IMR-90 (cell line): ENCODE measurements at places on chromosomes 4 and X. TPM values are rescaled to one million over a fixed set of nuclear protein-coding genes. Genes with fewer than 3 reads are reported as not detected.

Gene GAGE12E
- not detected in 2 replicates for total RNA-seq

Gene C4orf36
- total RNA-seq: 0.18 and 0.28 TPM in 2 replicates

Gene PAGE2B
- total RNA-seq: not detected in 2 replicates

Gene RAP2C
- 24.4 and 24.9 TPM in 2 replicates for total RNA-seq

Gene IBSP
- not detected in 2 replicates for total RNA-seq

Gene APLN
- total RNA-seq: under 0.01 and 0.18 TPM in 2 replicates

Gene GC
- not detected in 2 replicates for total RNA-seq

Gene UGT2A3
- not detected in 2 replicates for total RNA-seq

Gene RNF150
- 10.6 and 18.1 TPM in 2 replicates for total RNA-seq

Gene ABCE1
- 212 and 219 TPM in 2 replicates for total RNA-seq

Gene F8A2
- not detected in 2 replicates for total RNA-seq

Gene ADH7
- not detected in 2 replicates for total RNA-seq

Gene FTSJ1
- total RNA-seq: 54.2 and 59.9 TPM in 2 replicates

Gene FRAS1
- under 0.01 TPM in 2 replicates for total RNA-seq

Gene DMP1
- total RNA-seq: not detected in 2 replicates

Gene MAGEA1
- total RNA-seq: not detected in 2 replicates

Gene GAB3
- total RNA-seq: 1.9 and 2.2 TPM in 2 replicates

Gene SOD3
- 0.28 and 0.36 TPM in 2 replicates for total RNA-seq
